ENCODE measurements at places on chromosomes 7 and 10.

DNA sequence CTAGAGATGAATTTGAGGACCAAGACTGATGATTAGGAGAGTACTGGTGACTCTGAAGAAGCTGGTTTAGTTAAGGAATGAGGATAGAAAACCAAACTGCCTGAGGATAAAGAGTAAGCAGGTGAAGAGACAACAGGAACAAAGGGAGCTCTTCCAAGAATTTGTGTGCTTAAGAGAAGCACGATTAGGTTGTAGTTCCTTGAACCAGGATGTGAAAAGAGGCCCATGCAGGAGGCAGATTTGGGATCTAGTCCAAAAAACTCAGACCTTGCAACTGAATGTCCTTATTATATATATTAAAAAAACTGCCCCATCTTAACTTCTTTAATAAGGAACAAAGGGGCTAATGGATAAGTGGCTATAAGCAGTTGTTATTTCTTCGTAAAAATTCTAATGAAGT lies 150.4 kb downstream of the SKAP2 start:
- DNase-seq, result no peak

DNA sequence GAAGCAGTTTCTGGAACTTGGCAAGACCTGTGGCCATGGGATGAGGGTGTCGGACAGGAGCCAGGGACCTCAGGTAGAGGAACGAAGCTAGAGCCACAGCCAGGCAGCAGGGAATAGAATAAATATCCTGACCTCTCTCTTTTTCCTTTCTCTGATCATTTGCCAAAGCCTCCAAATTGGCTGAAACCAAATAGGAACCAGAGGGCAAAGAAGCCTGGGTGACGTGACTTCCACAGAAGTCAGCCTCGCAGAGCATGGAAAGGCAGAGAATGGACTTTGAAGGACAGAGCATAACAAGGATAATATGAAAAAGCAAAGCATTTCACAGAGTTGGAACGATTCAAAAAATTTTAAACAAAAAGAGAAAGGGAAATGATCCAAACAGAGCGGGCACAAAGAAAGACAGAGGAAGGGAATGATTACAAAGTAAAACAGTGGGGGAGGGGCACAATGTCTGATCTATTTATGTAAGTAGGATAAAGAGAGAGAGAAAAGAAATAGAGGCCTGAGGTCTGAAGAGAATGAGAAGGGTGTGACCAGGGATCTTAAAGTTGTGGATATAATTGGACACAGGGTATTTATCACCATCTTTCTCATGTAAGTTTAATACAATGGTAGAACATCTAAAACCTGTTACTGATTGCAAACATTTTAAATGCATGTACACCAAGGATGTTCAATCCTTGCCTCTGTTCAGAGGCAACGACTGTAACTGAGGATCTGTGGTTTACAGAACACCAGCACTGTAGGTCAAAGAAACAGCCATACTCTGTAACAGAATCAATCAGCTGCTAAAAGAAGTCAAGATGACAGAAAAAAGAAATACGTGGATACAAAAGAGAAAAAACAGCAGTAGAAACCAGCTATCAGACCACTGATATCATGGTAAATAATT lies 4.5 kb upstream of the ZEB1 start:
- no peak for DNase-seq

- no peak for DNase-seq
Measured at GRCh38 chr7:158124671-158125079, 462.9 kb downstream of the PTPRN2 start.

- no peak for DNase-seq
Measured at GRCh38 chr10:108411206-108411605, 1246.7 kb upstream of the SORCS1 start.

- DNase-seq, result no peak
Measured at GRCh38 chr7:3321206-3321605, 20.2 kb downstream of the SDK1 start.

GRCh38 chr10:97115846-97116245 lies 69.9 kb downstream of the SLIT1 start:
- no peak for DNase-seq

- DNase-seq, result no peak
Measured at GRCh38 chr10:114504769-114505579, 100.7 kb upstream of the AFAP1L2 start.

DNA sequence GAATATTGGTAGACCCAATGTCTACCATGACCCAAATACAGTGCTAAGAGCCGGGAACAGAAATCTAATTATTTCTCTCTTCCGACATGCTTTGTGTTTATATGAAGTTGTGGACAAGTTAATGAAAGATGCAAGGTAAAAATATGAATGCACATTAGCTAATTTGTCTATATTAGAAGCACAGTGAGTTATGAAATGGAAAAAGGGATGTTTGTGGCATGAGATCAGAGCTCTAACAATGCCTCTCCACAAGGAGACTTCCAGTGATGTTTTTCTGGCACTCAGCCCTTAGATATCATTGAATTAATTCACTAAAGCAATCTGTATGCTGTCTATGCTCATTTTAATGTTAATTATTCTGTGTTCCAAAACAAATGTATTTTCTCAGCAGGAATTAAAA lies 897.2 kb downstream of the CNTNAP2 start:
- DNase-seq, result no peak

DNA sequence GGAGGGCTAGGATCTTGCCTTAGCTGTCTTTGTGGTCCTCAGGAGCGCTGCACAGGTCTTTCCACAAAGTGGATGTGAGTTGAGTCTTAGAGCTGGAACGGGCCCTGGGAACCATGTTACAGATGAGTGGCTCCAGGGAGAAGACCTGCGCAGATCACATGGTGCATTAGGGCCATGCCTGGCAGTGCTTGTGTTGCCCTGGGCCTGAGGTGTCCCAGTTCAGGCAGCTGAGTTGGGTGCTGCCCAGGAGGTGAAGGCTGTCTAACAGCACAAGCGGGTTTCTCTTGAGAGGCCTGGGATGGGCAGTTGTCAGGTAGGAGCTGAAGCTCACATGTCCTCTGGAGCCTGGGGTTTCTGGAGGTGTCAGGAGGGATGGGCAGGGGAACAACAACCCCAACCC lies 33.7 kb upstream of the ANKRD2 start:
- no peak for DNase-seq

DNA sequence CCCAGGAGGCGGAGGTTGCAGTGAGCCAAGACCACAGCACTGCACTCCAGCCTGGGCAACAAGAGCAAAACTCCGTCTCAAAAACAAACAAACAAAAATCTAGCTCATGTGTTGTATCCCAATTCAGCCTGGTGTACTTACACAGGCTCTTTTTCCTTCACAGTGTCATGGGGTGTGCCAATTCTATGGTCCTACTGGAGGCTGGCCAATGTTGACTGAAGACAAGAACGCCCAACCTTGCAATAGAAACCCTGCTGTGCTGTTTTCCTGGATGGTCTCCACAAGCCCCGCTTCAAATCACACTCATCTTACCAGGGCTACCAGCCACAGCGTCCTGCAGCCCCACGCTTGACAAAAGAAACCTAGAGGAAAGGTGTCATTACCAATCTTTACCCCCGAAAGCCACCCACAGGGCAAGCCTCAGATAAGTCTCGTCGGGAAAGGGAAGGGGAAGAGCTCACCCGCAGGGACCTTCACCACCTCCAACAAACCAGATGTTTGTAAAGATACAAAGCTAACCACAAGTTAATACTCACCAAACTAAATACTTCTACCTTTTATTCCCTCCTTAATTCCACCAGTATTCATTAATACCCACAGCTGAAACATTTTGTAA lies 64.8 kb downstream of the TNS3 start:
- DNase-seq, result no peak

DNA sequence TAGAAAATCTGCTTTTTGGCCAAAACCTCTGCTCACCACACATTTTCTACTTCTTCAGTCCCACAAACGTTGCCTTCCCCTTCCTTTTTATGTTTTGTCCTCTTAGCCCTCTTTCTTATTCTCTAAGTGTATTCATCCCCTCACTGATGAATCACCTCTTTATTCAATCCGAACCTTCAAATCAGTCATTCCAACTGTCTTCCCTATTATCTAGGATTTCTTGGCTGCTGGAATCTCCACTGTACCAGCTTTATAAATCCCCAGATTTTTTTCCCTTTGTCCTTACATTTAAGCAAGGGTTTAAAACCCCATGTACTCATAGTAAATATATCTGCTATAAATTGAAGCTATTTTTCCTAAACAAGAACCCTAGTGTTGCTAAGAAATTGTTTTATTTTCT lies 176.9 kb downstream of the SEMA3A start:
- no peak for DNase-seq

DNA sequence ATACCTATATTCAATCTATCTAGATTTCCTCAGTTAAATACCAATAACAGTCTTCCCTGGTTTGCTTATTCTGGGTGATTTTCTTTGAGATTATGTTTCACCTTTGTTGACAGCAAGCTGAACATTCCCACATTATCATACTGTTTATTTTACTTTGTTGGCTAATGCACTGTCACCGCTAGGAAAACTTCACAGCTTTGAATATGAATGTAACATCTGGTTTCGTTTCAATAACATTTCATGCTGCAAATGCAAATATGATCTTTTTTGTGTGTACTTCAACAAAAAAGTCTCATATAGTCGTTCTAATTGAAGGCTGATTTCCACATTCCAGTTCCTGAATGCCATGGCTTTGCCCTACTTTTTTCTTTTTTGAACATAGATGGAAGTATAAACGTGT lies 946.3 kb upstream of the GHITM start:
- no peak for DNase-seq

DNA sequence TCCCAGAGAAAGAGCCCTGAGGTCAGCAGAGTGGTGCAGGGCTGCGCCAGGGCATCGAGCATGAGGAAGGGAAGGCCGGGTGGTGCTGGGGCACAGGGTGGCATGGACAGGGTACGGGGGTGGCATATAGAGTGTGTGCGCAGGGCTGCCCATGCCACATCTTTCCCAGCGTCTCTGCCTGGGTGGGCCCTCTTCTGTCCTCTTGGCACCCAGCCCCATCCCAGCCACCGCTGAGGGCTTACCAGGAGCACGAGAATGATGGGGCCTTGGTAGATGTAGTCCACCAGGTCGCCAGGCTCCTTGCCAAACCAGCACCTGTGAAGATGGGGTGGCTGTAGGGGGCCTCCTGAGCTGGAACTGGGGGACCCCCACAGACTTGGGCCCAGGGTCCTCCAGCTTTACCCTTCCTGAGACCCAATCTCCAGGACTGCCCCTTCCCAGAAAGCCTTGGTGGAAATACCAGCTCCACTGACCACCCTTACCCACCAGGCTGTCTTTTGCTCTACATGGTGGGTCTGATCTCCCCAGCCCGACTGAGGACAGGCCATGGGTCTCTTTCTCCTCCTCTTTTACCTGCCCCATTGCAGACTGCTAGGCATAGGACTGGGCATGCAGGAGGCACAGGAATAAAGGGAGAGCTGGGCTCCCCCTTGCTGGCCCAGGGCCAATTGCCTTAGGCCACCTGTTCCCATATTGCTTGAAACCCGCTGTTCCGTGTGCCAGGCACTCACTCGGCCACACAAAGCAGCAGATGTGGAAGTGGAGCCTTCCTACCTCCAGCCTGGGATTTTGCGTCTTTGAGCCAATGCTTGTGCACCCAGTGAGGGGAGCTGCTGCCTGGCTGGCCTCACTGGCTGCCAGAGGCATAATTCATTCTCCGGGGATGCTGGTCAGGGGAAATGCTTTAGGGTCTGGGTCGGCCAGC lies 21.7 kb downstream of the CRHR2 start:
- no peak for DNase-seq

DNA sequence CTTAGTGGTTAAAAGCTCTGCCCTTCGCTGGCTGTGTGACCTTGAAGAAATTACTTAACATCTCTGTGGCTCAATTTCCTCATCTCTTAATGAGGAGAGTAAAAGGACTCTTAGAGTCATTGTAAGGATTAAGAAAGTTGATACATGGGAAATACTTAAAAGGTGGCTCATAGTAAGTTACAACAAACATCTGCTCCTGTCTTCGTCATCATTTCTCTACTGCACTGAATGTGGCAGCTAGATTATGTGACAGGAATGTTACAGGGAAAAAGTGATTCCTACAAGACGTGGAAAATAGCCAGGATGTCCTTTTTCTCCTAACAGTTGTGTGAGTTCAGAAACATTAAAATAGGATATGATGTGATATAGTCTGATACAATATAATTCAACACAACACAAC lies 184.7 kb downstream of the FRMD4A start:
- no peak for DNase-seq

GRCh38 chr10:107425931-107426553 lies 261.5 kb upstream of the SORCS1 start:
- DNase-seq, result no peak

- DNase-seq, result no peak
Measured at GRCh38 chr10:112583236-112583939, 136.4 kb downstream of the VTI1A start.

GRCh38 chr7:89731751-89732445 lies 422.4 kb upstream of the STEAP1 start:
- no peak for DNase-seq

DNA sequence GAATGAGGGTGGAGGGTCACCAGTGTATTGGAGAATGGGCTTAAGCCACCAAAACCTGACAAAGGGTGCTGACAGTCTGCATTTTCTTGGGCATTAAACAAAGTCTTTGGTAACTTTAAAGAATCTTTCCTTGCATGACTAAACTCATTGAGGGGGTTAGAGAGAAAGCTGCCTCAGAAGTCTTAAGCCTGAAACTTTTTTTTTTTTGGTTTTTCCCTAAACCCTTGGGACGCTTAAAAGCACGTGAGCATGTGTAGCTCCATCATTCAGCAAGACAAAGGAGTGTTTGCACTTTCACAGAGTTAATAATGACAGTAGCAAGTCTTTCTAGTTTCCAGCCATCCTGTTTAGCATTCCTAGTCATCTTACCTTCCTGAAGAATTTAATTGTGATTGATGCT lies 110.7 kb downstream of the LRMDA start:
- DNase-seq, result no peak

DNA sequence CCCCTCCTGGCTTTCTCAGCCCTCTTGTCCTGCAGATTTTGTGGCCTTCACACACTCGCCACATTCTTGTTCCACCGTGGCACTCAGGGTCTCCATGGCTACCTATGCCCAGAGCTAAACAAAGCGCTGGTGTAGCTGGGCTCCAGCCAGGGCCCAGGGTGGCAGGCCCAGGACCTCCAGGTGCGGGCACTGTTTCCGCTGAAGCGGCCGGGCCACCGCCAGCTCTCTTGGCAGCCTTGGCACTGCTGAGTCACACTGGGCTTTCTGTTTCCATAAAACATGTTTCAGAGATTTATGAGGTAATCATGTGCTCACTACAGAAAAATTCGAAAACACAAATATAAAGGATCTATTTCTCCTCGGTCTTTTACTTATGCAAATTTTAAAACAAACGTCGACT lies 51.3 kb downstream of the AOC1 start:
- DNase-seq, result peak; percentile 65

GRCh38 chr10:10320956-10321355 lies 696.7 kb upstream of the CELF2 start:
- no peak for DNase-seq

- no peak for DNase-seq
Measured at GRCh38 chr7:80312139-80312661, 177.6 kb downstream of the GNAI1 start.
